ENCODE measurements at places on chromosomes 3 and 15.
A peak's percentile ranks its signal among the peaks of the same experiment; 100 is the strongest.

- no peak for DNase-seq
Measured at GRCh38 chr15:80405970-80406369, 1.8 kb downstream of the ARNT2 start.

GRCh38 chr3:45143673-45144671 is 2.2 kb downstream of the CDCP1 start:
- DNase-seq, result no peak

GRCh38 chr3:78894787-78895186 is 873.0 kb downstream of the ROBO1 start:
- no peak for DNase-seq

DNA sequence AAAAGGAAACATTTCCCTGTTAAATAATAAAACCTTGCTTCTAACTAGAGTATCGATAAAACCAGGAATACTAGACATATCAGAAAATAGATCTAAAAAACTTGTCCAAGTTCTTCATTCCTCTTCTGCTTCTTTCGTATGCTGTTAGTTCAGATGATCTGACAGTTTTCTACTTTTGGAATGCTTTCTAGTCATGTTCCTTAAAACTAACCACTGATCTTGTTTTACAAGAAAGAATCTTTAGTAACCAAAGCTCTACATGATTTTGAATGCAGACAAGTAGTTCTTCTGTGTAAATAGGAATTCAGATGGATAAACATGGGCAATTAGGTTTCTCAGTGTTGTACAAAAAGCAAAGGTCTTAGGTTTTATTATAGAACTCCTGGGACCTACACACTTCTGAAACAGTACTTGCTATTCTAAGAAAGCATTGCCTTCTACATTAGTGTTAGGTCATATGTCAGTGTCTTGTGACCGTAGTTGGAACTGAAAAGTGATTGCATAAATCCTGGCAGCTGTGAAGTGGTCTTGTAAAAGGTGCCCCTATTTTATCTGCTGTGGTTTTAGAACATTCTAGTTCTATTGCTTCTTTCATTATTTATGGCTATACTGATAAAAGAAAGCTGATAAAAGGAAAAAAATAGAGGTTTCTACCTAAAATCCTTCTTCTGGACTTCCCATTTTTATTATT is 40.7 kb downstream of the SNRK start:
- peak; percentile 78 for DNase-seq

GRCh38 chr3:46097691-46098241 is 70.5 kb upstream of the XCR1 start:
- DNase-seq, result no peak

- no peak for DNase-seq
Measured at GRCh38 chr3:111335512-111336303, 206.3 kb upstream of the CD96 start.

- DNase-seq, result no peak
Measured at GRCh38 chr3:127209155-127209839, 16.4 kb downstream of the PRR23E start.

GRCh38 chr3:52532517-52532837 is 1.2 kb downstream of the NT5DC2 start:
- no peak for DNase-seq

DNA sequence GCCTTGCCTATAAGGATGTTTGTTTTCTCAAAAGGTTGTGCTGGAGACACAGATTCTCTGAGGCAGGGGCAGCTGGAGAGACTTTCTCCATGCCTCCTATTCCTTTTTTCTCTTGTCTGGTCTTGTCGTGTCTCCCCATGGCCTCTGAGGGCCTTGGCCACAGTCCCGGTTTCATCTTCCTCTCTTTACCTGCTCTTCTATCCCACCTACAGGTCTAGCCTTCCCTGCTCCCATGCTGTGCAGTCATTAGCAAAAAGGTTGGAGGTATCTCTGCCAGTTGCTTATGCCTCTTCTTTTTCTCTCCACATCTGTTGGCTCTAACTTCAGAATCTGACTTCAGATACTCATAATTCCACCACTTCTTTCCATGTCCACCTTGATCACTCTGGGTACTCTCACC is 191.1 kb downstream of the IL20RB start:
- no peak for DNase-seq

DNA sequence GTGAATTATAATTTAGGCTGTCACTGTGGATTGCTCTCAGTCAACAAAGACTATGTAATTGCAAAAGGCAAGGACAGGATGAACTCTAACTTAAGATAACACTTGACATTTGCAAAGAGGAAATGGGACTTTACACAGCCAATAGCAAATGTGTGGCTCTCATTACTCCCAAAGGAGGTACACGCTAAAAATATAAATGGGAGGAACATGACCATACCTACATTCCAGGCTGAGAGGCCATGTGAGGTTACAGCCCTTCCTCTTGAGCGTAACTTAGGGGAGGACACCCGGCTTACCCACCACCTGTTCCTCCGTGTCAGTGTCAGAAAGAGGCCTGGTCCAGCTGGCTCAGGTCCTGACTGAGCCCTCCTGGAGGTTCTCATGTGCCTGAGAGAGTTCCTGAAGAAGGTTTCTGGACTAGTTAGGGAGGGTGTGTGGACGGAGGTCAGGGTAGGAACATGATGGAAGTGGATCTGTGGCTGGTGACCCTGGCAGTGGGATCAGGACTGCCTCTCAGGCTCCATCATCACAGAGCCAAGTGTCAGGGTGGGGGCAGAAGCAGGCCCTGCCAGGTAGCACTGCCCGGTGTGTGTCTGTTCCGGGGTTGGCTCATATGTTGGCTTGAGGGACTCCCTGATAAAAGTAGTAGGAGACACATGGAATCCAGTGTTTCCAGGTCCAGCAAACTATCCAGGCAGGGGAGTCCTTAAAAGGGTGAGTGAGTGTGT is 7.9 kb downstream of the POPDC2 start:
- no peak for DNase-seq

- DNase-seq, result no peak
Measured at GRCh38 chr3:38632989-38633388, 16.5 kb downstream of the SCN5A start.

GRCh38 chr3:37435572-37435971 is 261.2 kb upstream of the LRRFIP2 start:
- no peak for DNase-seq

DNA sequence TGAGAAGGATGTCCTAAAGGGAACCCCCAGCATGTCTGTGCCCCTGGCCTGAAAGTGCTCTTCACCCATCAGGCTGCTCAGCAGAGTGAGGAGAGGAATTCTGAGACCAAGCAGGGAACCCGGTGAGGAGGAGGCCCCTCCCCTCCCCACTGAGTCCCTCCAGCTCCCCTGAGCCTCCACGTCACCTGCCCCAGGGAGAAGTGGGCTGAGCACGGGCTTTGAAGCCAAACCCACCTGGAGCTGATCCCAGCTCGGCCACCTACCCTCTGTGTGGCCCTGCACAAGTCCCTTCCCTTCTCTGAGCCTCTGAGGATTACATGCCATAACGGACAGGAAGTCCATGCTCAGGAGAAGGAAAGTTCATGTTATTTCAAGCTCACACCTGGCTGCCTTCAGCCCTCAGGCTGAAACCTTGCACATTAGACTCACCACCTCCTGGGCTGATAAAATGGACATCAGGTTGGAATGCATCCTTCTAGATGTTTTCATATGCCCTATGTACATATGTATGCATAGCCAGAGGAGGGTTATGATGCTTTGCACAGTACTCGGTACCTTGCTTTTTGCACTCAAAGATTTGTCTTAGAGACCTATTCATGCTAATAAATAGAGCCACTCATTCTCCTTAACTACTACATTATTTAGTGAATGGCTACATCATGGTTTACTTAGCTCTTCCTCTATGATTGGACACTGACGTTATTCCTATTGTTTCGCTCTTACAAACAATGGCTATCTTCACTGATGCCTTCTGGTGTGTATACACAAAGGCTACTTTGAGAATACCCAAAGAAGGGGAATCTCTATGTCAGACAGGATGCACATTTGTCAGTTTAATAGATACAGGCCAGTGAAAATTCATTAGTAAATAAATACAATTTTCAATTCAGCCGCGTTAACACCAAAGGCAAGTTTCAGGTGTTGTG is 31.6 kb upstream of the GATA2 start:
- DNase-seq, result no peak

DNA sequence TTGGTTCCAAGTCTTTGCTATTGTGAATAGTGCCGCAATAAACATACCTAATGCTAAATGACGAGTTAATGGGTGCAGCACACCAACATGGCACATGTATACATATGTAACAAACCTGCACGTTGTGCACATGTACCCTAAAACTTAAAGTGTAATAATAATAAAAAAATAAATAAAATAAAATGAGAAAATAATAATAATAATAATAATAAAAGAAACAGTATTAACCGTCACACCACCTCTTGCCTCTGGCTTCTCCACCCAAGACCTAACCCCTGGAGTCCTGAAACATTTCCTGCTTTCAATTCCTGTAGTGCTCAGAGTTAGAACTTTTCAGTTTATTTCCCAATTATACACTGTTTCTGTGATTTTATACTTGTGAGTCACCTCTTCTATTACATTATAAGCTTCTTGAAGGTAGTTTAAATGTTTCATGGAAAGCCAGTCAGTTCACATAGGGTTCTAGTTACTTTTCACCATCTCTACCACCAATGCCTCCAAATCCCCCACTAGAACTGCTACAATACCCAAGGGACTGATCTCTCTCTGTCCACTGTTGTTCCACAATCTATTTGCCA is 18.4 kb upstream of the GHSR start:
- DNase-seq, result no peak

GRCh38 chr15:51069983-51070382 is 24.7 kb downstream of the TNFAIP8L3 start:
- DNase-seq, result no peak

- no peak for DNase-seq
Measured at GRCh38 chr3:151330899-151331298, 1.6 kb upstream of the P2RY13 start.

- no peak for DNase-seq
Measured at GRCh38 chr15:72136170-72137051, 18.2 kb downstream of the SENP8 start.

GRCh38 chr3:134279466-134279865 is 28.8 kb upstream of the RYK start:
- peak; percentile 30 for DNase-seq

DNA sequence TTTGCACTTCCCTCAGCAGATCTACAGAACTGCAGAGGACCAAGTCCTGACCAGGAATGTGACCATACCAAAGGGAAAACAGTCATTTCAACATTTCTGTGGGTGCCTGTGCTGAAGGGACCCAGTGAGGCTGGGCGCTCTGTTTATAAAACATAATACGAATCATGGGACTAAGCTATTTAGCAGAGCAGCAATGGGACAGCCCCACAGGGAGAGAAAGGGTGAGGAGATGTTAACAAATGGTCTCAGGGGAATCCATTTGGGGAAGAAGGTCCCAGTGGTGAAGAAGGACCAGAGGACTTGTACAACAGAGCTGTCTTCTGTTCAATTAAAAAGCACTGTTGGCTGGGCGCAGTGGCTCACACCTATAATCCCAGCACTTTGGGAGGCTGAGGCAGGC is 1025.4 kb downstream of the FHIT start:
- no peak for DNase-seq
